LNCaP clone FGC (cell line): ENCODE measurements at places on chromosomes 4 and X.

GRCh38 chrX:13047759-13048158 lies 3.3 kb upstream of the FAM9C start:
- DNase-seq: no peak

DNA sequence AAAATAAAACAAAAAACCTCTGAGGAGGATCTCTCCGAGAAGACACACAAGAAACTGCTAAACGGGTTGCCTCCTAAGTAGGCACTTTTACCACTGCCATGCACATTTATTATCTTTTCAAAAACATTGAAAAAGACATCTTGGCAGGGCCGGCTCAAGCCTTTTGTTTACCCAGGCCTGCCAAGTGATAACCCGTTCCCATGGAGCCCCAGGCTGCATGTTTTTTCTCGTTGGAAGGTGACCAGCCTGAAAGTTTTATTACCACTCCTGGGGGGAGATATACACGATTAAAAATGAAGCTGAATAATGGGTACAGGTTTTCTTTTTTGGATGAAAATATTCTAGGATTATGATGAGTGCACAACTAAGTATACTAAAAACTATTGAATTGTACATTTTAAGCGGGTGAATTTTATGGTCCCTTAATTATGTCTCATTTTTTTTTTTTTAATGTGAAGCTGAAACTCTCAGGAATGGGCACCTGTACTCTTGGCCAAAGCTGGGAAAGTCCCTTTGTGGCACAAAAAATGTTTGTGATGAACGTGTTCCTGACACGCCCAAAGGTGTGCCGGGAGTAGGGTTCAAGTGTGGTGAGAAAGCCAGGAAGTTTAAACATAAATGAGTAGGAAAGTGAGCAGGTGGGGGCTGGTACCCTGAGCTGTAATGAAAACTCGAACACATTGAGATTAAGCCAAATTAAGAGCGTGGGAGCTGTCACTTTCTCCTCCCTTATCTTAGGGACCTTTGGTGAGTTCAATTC lies 1.5 kb upstream of the MAP7D2 start:
- no peak for DNase-seq

DNA sequence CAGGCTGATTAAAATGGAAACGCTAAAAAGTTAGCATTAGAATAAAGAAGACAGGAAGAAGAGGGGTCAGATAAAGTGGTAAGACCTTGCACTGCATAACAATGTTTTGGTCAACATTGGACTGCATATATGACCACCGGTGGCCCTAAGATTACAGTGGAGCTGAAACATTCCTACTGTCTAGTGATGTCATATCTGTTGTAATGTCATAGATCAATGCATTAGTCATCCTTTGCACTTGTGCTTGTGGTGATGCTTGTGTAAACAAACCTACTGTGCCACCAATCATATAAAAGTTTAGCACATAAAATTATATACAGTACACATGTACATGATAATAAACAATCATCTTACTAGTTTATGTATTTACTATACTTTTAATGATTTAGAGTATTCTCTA lies 73.0 kb downstream of the TMEM165 start:
- DNase-seq: peak; percentile 15

GRCh38 chrX:36753602-36754001 lies 254.6 kb upstream of the FAM47C start:
- no peak for DNase-seq
